CD4-positive, alpha-beta T cell treated with Interleukin-21 for 1 hour (primary cell): ENCODE measurements at places on chromosomes 11 and 22.

GRCh38 chr11:9738116-9738515, 74.2 kb downstream of the SWAP70 start:
- DNase-seq, result no peak

- no peak for DNase-seq
Measured at GRCh38 chr11:124930799-124931198, 5.0 kb downstream of the HEPACAM start.

DNA sequence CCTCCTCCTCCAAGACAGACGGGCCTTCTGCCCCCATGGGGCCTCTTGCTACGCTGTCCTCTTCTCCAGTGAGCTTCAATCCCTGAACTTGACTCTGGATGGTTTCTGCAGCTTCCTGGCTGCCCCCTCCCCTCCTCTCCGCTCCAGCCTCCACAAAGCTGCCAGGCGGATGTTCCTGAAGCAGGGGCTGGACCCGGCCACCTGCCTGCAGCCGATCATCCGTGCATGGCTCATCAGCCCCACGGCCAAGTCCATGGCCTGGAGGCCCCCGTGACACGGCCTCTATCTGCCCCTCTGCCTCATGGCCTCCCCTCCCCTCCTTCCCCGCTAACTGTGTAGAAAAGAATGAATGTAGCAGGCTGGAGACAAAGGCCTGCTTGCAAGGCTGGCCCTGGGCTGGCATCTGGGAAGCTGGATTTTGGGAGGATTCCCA, 6.8 kb upstream of the SUN2 start:
- DNase-seq, result no peak

DNA sequence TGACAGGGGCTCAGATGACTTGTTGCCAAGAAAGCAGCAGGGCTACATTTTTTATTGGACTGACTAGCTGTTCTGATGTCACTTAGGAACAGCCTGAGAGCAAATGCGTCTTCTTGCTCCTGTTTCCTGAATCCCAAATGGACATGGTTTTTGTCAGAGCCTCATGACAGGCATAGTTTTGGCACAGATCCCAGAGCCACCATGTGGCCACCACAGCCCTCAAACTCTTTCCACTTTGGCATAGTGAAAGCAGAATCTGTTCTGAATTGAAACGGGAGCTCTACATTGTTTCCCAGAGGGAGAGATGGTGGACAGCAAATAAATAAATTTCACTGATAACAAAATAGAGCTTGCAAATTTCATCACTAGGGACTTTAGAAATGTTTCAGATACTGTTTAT, 222.2 kb downstream of the C11orf87 start:
- no peak for DNase-seq
